ENCODE measurements at places on chromosomes 7 and 10.

- no peak for DNase-seq
These were observed 462.5 kb downstream of the TNS3 start for GRCh38 chr7:47119261-47119865.

DNA sequence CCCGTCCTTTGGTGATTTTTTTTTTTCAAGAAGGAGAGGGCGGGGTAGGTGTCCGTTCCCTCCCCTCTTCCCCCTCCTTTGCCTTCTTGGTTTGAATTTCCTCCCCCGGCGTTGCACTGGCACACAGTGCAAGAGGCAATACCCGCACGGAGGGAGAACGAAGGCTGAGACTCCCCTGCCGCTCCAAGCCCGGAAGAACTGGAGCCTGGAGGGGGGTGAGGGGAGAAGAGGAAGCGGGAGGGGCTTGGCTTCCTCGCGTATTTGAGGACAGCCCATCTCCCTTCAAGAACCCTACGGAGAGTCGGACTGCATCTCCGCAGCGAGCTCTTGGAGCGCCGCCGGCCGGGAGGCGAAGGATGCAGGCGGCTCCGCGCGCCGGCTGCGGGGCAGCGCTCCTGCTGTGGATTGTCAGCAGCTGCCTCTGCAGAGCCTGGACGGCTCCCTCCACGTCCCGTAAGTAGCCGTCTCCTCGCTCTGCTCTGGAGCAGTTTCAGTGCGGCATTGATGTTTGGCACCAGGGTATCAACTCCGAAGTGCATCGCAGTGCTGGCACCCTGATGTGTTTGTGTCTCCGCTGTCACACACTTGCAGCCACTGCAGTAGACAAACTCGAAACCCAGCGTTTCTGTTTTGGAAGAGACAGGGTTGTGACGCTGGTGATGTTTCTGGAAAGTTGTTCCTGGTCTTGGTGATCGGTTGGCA is at the start of gene CNTNAP2:
CNTNAP2 (plus strand) TSS at position 281 of the 702 bp plus-strand sequence; CDS start at position 357, 76 bp downstream.
- no peak for DNase-seq

DNA sequence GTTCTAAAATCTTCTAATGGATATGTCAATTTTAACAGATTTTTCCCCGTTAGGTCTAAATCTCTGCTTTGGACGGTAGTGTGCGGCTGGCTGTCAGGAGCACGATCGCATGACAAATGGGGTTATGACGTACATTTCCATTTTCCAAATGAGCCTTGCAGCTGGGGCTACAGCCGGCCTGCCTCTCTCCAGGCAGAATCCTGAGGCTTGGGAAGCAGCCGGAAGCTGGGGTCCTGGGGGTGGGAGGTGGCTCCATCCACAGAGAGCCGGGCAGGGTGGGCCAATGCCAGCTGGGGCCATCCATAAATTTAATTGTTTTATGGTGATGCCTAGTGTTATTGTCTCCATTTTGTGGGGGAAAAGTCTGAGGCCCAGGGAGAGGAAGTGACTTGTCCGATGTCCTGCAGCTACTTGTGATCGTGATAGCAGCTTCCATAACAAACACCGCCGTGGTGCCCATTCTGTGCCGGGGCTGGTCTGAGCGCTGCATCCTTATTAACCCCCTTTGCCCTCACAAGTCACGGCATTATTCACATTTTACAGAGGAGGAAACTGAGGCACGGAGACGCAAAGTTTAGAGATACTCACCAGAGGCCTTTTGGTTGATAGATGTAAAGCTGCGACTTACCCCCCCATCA is 53.0 kb upstream of the EBF3 start:
- no peak for DNase-seq

GRCh38 chr7:7820409-7820808 is 102.0 kb upstream of the RPA3 start:
- DNase-seq: no peak

DNA sequence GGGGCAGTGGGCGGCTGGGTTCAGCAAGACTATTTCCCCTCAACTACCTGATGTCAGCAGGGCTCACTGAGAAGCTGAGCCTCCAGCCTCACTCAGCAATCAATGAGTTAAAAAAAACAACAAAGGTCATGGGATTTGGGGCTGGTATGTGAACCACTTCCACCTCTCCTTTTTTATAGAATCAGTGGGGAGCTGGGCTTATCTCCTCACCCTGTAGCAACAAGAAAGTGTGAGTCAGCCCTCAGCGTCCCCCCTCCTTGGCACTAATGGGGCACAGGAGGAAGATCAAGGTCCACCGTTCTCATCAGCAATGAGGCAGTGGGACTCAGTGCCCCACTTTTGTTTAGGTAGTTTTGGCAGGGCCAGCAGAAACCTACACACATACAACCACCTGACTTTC is 823.5 kb upstream of the POM121L12 start:
- DNase-seq: no peak

- DNase-seq: no peak
These were observed 176.3 kb upstream of the TCERG1L start for GRCh38 chr10:131487822-131488221.

DNA sequence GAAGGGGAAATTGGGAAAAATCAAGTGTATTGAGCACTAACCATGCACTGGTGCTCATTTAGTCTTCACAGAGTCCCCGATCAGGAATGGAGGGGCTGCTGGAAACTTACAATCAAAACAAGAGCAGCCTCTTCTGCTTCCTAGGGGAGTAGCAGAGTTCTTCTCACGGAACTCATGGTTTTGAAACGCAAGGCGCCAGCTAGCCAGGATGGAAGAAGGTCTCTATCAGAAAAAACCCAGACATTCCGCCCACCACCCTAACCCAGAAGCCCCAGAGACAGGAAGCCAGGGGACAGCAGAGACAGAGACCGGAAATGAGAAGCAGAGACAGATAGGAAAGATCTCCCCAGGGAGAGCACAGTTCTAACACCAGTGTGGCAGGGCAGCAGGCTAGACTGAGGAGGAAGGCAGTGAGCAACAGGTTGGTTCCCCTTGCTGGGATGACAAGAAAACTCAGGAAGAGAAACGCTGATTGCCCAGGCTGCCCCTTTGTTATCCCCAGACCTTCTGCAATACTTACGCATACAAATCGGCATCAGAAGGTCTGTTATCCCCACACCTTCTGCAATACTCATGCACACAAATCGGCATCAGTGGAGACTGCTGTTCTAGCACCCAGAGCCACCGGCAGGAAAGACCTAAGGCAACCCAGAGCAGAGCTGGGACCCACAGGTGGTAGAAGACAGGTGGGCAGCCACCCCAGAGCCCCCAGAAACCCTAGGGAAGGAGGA is 99.2 kb downstream of the CPXM2 start:
- no peak for DNase-seq

DNA sequence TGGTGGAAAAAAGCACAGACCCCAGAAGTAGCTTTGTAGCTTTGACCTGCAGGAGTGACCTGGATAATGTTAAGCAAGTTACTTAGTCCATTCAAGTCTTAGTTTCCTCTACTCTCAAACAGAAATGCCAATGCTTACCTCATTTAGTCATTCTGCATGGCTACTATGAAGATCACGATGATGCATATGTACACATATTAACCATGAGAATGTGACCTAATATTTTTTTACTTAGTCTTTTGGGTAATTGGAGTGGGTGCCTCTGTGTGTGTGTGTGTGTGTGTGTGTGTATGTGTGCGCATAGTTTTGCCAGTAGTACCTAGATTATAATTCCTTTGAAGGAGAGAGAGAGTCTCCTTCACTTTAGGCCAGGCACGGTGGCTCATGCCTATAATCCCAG is 95.8 kb downstream of the NRP1 start:
- no peak for DNase-seq

DNA sequence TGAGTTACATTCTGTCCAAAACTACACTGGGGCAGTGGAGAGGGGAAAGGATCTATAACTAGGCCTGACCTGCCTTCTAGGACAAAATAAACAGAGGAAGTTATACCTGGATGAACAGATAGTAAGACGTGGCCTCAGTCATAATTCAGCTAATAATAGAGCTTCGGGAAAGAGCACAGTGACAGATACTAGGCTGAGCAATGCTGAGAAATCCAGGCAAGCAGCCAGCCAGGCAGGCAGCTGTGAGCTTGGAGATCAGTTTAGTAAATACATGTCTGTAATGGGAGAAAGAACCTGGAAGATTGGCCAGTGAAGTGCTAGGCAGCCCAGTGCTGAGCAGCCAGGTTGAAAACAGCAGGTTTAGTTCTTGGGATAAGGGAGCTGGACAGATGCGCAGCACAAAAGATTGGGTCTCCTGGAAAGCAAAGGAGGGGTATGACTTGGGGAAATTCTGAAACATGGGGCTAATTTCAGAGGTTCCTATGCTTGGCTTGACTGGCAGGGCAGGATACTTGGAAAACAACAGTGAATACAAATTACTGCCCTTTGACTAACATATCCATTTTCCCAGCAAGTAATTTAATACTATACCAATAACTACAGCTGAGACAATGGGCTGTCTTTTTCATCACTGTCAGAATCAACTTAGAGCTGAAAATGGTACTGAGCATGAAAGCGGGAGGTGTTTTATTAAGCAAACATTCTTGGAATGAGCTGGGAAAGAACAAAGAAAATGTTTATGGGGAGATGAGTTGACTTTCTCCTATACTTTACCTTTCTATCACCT is 140.8 kb downstream of the DGKB start:
- DNase-seq: no peak

DNA sequence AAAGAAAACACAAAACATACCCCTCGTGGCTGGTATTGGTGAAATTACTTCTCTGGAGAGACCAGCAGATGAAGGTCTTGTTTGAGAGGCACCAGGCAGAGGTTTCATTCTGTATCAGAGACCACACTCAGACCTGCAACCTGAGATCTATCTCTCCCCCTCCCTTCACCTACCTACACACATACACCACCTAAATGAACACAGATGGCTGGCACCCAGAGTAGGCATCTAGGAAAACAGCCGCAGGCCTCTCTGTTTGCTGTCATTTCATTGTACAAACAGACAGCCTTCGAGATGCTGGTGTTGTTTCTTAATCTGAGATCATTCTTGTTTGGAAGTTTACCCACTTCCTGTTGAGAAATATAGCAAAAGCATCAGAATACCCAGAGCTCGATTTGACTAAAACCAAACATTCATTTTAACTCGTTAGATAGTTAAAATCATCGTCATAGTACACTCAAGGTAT is 173.9 kb upstream of the SLC25A13 start:
- DNase-seq: no peak

GRCh38 chr7:85908051-85908450 is 721.2 kb upstream of the SEMA3D start:
- no peak for DNase-seq

- no peak for DNase-seq
These were observed 326.4 kb upstream of the ZMIZ1 start for GRCh38 chr10:78742406-78742729.

DNA sequence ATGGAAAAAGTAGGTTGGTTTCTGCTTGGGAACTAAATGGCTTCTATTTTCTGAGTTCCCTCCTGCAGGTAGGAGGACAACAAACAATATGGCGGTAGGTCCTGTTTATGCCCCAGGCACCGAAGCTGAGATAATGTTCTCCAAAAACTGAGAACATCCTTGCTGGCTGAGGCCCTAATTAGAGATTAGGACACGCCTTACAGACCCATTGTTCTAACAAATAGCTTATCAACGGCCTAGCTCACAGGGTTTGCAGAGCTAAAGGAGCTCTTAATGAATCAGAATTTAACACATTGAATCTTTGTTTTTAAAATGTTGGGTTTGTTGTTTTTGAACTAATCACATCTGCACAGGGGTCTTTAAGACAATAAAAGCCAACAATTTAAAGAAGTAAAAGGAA is 37.0 kb downstream of the HTR5A start:
- no peak for DNase-seq

DNA sequence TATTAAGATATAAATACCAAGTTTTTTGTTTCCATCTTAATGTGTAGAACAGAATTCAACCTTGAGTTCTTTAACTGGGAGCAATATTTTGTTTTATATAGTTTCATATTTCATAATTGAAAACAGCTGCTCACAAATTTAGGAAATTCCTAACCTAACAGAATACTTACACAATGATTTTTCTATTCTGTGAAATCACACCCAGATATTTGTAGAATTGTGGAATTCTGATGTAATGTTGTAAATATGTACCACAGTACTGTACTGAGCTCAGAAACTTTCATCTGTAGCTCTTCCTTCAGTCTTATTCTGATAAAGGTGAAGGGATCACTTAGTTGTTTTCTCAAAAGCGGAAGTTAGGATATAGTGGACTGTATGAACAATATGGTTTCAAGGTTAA is 143.4 kb upstream of the GLI3 start:
- no peak for DNase-seq

DNA sequence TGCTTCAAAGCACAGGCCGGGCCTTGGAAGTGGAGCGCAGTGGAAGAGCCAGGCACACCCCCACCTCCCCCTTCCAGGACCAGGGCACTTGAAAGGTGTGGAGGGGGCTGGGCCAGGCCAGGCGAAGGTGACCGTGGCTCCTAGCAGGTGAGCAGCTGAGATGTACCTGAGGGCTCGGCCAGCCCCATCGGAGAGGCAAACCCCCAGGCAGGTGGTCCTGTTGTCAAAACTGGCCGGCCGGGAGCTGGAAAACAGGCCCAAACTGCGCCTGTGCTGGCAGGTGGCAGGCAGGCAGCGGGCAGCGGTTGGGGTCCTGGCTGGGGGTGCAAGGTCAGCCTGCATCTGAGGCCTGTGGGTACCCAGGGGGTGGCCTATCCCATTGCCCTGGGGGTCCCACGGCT is 96.4 kb upstream of the DNAAF5 start:
- no peak for DNase-seq

DNA sequence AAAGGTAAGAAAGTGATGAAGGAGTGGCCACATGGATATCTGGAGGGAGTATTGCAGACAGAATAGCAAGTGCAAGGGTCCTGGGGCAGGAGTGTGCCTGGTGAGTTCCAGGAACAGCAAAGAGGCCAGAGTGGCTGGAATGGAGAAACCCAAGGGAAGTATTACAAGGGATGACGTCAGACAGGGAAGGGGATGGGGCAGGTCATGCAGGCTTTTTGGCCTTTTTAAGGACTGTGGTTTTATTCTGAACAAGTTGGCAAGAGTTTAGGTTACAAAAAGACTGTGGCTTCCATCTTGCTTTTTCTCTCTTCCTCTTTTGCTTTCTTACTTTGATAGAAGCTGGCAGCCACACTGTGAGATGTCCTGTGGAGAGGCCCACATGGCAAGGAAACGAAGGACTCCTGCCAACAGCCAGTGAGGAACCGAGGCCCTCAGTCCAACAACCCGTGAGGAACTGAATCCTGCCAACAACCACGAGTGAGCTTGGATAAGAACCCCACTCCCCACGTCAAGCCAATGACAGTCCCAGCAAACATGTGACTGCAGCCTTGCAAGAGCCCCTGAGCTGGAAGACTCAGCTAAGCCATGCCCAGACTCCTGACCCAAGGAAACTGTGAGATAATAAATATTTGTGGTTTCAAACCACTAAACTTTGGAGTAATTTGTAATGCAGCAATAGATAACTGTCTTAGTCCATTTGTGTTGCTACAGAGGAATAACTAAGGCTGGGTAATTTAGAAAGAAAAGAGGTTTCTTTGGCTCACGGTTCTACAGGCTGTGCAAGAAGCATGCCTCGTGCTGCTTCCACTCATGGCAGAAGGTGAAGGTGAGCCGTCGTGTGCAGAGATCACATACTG is 19.8 kb upstream of the KDM7A start:
- no peak for DNase-seq

GRCh38 chr10:26624006-26624405 is 73.5 kb upstream of the PDSS1 start:
- DNase-seq: no peak

All from stimulated activated CD4-positive, alpha-beta T cell treated with anti-CD3 and anti-CD28 coated beads, Interleukin-15, amount 100 ng/mL, for 1 hour (primary cell).